ENCODE measurements at places on chromosomes 11 and 22.

- DNase-seq, result no peak
Observed at GRCh38 chr11:111370902-111371578, 8.0 kb downstream of the POU2AF1 start.

DNA sequence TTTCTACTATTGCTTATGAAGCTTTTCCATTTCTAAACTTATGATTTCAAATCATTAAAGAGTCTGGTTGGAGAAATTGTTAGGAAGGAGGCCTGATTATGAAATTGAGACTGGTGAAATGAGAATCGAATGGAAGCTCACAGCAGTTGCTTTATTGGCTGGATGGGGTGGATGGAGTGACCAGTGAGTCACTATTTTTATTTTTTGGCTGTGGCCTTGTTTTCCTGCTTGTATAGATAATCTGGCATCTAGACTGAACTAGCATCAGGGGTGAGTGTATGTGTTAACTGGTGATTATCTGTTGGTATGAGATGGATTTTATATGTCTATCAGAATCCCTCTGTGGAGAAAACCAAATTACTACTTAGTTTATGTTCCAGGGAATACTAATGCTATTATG lies 36.2 kb downstream of the UVRAG start:
- no peak for DNase-seq

DNA sequence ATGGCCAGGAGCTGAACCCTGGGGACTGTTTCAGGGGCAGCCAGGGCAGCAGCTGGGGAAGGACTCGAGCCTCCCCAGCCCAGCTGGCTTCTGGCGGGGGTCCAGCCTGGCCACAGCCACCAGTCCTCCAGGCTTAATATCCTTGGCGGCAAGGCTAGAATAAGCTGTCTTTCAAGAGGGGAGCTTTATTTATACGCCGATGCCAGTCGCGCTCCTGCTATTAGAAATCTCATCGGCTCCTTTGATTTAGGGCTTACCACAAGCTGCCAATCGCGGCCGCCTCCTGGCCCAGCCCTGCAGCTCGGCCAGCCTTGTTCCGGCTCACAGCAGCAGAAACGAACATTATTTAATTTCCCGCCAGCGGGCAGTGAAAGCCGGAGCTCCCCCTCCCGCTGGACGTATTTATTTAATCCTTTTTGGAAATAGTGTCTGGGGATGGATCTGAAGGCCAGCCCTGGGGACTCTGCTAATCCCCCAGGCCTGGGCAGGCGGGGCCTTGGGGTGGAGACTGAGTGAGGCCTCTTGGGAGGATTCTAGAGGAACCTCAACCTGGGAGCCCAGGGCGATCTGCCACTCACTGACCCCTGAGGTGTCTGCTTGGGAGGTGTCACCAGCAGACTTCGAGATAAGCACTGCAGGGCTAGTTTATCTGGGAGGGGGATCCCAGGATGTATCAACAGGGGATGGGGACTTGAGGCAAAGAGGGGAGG lies 363.1 kb downstream of the MN1 start:
- DNase-seq, result peak; percentile 80

DNA sequence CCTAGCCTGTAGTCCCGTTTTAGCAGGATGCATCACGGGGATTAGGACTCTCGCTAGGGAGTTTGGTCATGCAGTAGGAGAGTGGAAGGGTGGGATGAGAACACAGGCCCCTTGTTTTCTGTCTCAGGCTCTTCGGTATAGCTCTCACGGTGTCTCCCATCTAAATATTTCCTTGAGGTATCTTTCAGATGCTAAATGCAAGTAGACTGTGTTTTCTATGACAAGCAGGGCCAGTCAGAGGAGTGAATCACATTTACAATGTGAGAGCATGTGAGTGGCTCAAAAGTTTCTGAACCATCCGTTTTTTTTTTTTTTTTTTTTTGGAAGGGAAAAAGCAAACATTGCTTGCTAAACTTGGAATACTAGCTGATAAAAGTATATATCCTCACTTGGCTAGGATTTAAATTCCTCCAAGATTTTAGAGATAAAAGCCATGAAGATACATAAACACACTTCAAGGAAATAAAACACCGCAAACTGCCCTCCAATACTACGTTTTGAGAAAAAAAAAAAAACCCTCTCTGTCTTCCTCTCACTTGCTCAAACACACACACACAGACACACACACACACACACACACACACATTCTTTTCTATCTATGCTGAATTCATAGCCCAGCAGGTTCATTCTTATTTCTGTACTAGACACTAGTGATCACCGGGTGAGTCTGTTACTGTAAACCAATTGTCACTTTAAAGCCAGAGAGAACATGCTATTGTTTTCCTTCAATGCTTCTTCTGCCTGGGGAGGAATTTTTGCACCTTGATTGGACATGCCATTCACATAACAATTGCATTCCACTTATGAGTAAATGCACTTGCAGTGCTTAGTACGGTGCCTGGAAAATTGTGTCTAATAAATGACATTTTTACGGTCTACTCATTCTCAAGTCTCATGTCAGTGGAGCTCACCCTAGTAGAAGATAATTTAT lies 224.6 kb upstream of the CCDC90B start:
- DNase-seq, result no peak

- no peak for DNase-seq
Observed at GRCh38 chr11:289712-290620, 1.0 kb downstream of the PGGHG start.

Data from NCI-H524 treated with DMSO at 0.1 percent for 48 hours (cell line).